Renal cortex interstitium (tissue), 15 donors: ENCODE measurements at places on chromosomes 12 and 14. TPM values are rescaled to one million over a fixed set of nuclear protein-coding genes. Genes with fewer than 3 reads are reported as not detected.

TEX22 gene
- polyA plus RNA-seq = 3.9 TPM

NYNRIN gene
- polyA plus RNA-seq = 47.8 TPM

NR2C1 gene
- 74.1 TPM for polyA plus RNA-seq

KERA gene
- polyA plus RNA-seq = not detected

MUCL1 gene
- not detected for polyA plus RNA-seq

RPS6KL1 gene
- polyA plus RNA-seq = 0.79 TPM

SIX4 gene
- 7.7 TPM for polyA plus RNA-seq
